Heart right ventricle (tissue), 16 donors: ENCODE measurements at places on chromosomes 11 and 22.

GRCh38 chr22:17767233-17768065 is 6.8 kb downstream of the BID start:
- DNase-seq, result no peak

GRCh38 chr22:37843741-37844089 is 419 bp downstream of the ANKRD54 start:
- DNase-seq, result peak; percentile 52

GRCh38 chr11:19405966-19406365 is 165.2 kb upstream of the E2F8 start:
- no peak for DNase-seq

DNA sequence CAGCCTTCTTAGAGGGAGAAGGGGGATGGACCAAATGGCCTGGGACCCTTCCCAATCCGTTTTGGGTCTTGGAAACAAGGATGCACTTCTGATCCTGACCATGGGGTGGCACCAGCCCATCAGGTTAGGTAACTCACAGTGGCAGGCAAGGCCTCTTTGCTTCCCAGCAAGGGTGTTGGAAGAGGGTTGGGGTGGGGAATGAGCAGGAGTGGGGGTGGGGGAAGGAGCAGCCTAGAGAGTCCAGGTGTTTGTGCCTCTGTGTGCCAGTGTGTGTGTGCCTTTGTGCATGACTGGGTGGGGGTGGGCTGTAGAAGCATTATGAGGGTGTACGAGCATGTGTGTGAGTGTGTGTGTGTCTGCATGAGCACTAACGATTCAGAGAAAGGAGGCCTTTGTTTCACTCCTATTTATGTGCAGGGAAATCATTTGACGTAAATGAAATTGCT is 213.1 kb downstream of the INSC start:
- DNase-seq, result peak; percentile 25

- no peak for DNase-seq
These were observed 240.2 kb downstream of the MN1 start for GRCh38 chr22:27561286-27561904.

- DNase-seq, result no peak
These were observed 172.4 kb upstream of the PITPNB start for GRCh38 chr22:28091486-28091885.

DNA sequence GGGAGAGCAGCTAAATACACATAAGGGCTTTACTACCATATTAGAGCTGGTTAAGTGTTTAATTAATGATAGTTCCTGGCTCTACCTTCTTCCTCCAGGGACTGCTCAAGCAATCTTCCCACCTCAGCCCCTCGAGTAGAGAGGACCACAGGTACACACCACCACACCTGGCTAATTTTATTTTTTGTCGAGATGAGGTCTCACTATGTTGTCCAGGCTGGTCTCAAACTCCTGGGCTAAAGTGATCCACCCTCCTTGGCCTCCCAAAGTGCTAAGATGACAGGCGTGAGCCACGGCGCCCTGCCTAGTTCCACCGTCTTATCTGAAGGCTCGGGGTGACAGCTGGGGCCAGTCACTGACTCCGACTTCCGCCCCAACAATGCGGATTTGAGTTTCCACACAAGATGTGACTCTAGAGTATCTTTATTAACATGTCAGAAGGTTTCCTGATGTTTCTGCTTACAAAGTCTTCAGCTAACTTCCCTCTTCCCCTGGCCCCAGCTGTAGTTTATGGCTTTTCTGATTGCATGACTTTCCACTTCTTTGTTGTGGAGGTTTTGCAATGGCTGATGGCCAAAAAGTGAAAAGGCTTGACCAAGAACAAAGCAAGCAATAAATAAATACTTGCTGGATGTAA is 16.8 kb downstream of the TPST2 start:
- peak; percentile 47 for DNase-seq

- no peak for DNase-seq
These were observed 1324.5 kb downstream of the LRRC4C start for GRCh38 chr11:40134820-40135570.

GRCh38 chr11:933142-933851 is 7.6 kb downstream of the AP2A2 start:
- no peak for DNase-seq

DNA sequence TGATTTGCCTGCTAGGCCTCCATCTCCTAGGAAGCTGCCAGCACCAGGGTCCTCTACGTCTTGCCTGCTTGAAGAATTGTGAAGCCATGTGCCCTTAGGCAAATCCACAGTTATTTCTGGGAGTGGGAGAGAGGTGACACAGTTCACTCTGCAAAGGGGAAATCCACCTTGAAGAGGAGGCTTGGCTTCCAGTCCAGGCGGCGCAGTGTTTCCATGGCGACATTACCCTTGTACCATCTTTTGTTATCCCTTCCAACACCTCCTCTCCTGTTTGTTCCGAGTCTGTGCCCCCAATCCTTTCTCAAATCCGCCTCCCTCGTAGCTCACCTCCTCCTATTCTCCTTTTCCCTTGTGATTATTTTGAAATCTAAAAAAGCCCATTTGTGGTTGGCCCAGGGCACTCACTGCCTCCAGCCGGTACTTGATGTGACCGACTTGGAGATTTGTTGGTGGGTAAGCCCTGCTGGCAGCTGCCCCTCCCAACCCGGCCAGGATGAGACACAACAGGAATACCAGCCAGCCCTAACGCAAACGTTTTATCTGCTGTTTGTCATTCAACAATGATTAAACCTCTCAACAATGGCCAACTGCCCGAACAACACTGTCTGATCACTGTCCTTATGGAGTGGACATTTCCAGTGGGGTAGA is 18.4 kb downstream of the SYT13 start:
- DNase-seq, result no peak

DNA sequence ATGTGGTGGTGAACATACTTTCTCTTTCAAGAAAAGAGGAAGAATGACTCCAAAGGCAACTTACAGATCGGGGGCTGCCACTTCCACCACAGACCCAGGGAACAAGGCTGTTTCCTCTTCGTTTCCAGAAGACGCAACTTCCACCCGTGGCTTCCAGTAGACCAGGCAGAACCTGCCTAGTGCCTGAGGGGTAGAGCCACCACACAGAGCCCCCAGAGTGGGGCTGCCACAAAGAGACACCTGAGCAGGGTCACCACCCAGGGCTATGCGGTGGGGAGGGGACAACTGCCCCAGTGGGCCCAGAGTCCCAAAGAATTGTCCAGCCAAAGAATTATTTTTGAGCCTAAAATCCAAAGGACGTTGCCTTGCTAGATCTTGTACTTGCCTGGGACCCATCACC is 16.7 kb upstream of the PHF21B start:
- DNase-seq, result no peak

GRCh38 chr11:11073996-11074395 is 216.1 kb upstream of the ZBED5 start:
- DNase-seq, result no peak

DNA sequence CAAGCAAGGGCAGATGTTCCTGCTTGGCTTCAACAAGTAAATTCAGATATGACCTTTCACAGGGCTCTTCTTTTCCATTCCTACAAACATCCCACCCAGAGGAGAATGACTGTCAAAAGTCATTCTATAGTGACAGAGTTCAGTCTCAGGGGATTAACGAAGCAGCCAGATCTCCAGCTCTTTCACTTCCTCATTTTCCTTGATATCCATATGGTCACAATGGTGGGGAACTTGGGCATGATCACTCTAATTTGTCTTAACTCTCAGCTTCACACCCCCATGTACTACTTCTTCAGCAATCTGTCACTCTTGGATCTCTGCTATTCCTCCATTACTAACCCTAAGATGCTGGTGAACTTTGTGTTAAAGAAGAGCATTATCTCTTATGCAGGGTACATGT is 15.0 kb upstream of the OR8B8 start:
- no peak for DNase-seq

DNA sequence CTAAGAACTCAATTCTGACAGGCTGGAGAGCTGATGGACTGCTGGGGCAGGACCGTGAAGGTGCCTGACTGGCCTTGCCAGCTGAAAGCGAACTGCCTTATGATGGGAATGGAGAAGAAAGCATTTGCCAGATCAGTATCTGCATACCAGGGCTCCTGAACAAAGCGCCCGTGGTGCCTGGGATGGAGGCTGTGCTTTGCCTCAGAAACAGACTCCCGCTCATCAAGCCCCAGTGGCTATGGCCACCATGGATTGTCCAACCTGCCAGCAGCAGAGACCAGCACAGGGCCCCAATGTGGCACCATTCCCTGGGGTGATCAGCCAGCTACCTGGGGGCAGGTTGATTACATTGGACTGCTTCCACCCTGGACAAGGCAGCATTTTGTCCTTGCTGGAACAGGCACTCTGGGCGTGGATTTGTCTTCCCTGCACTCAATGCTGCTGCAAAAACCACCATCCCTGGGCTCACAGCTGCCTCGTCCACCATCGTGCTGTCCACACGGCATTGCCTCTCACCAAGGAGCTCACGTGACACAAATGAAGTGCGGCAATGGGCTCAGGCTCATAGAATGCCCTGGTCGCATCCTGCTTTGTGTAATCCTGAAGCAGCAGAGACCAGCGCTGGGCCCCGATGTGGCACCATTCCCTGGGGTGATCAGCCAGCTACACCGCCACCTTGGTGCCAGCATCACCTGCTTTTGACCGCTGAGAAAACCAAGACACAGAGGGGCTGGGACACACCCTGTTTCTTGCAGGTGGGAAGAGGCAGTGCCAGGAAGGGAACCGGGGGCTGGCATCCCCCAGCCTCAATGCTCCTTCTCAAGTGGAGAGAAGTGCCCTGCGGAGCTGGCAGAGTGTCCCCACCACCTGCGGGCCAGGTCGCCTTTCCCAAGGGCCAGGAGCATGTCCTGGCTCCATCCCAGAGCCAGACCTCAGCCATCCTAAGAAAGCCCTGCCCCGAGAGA is 1367.5 kb downstream of the BRD1 start:
- no peak for DNase-seq

DNA sequence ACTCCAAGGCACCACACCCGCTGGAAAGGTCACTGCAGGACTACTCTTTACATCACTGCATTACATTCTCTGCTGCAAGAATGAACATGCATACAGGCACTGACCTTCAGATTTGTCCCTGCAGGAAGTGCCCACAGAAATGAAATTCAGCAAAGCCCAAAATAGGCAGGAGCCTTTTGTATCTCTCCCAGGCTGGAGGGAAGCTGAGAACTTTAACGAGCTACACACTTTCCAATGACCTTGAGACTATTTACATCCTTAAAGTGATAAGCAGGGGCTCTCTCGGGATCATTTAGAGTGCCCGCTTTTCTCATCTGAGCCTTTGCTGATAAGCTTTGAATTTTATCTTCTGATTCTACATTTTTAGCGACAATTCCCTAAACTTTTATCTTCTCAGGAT is 12.5 kb downstream of the FEZ1 start:
- DNase-seq, result no peak

- DNase-seq, result peak; percentile 72
These were observed 19.6 kb downstream of the DAGLA start for GRCh38 chr11:61699737-61700160.

- DNase-seq, result no peak
These were observed 24.5 kb downstream of the MICAL3 start for GRCh38 chr22:17999851-18000250.

- no peak for DNase-seq
These were observed 802 bp downstream of the KBTBD3 start for GRCh38 chr11:106076171-106076918.

GRCh38 chr11:130737041-130737830 is 179.0 kb downstream of the SNX19 start:
- DNase-seq, result no peak

GRCh38 chr11:20844630-20845029 is 175.2 kb downstream of the NELL1 start:
- no peak for DNase-seq

DNA sequence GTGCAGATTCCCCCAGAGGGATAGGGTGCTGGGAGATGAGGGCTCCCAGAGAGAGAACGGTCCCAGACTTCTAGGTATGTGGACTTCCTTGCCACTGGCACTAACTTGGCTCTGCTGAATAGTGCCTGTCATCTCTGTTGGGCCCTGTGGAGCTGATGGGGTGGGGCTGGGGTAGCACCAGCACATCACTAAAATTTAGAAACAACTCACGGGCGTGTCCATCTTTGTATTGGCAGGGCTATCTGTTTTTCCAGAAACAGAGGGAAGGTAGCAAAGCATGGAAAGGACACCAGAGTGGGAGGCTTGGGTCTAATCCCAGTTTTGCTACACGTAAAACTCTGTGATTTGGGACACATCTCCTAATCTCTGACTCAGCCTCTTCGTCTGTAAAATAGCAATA is 25.8 kb downstream of the SWAP70 start:
- no peak for DNase-seq

- DNase-seq, result no peak
These were observed 186.2 kb downstream of the SPON1 start for GRCh38 chr11:14148653-14149273.

DNA sequence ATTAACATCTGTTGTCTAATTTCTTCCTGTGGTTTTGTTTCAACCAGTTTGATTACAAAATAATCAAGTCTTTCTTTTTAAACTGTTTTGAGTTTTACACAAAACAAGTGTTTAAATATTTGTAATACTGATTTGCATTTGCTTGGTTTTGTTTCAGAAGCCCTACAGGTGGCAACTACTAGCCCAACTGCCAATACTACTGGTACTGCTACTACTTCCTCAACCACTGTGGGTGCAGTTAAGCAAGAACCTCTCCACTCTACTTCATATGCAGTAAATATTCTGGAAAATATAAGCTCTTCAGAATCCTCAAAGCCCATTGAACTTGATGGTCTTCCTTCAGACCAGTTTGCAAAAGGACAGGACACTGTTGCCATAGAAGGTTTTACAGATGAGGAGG is 61.1 kb downstream of the QSER1 start:
- DNase-seq, result no peak

GRCh38 chr11:122362381-122362780 is 246.4 kb upstream of the BLID start:
- DNase-seq, result no peak

- no peak for DNase-seq
These were observed 188.9 kb downstream of the ST3GAL4 start for GRCh38 chr11:126544108-126545056.

- no peak for DNase-seq
These were observed 7.9 kb upstream of the APLNR start for GRCh38 chr11:57244911-57245310.

- no peak for DNase-seq
These were observed 41.8 kb upstream of the AMPD3 start for GRCh38 chr11:10413268-10413667.

DNA sequence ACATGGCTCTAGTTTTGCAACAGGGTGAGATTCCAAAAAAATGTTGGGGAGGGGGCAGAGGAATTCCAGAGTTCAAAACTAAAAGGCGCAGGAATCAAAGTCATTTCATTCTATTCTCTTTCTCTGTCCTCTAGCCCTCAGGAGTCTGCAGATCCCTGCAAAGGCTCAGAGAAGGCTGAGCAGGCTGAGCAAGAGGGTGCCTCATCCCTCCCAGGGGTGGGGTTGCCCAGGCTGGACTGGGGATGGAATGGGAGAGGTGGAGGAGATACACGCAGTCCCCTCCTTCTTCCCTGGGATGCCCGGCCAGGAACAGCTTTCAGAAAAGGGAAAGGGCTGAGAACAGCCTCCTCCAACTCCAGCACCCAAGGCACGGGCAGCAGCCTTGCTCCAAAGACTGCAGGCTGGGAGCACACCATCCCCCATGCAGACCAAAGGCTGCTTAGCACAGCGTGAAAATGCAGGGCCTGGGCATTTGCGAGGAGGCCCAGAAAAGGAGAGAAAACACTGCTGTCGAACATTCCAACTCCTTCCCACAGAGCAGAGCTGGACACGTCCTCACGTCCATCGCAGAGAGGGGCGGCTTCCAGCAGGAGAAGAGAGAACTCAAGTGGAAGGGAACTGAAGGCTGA is 51.8 kb downstream of the MN1 start:
- no peak for DNase-seq

- no peak for DNase-seq
These were observed 18.4 kb downstream of the TECTA start for GRCh38 chr11:121119440-121119839.

GRCh38 chr11:57560146-57560545 is 7.3 kb downstream of the UBE2L6 start:
- DNase-seq, result no peak

GRCh38 chr11:123799438-123799837 is 6.7 kb downstream of the OR6M1 start:
- DNase-seq, result no peak
